Activated CD8-positive, alpha-beta memory T cell treated with anti-CD3 and anti-CD28 coated beads for 24 hours (primary cell): ENCODE measurements at places on chromosomes 3 and 15.

- DNase-seq = no peak
Observed at GRCh38 chr3:59321881-59322540, 272.2 kb upstream of the CFAP20DC start.

- DNase-seq = no peak
Observed at GRCh38 chr3:141248064-141248463, 16.4 kb downstream of the PXYLP1 start.

DNA sequence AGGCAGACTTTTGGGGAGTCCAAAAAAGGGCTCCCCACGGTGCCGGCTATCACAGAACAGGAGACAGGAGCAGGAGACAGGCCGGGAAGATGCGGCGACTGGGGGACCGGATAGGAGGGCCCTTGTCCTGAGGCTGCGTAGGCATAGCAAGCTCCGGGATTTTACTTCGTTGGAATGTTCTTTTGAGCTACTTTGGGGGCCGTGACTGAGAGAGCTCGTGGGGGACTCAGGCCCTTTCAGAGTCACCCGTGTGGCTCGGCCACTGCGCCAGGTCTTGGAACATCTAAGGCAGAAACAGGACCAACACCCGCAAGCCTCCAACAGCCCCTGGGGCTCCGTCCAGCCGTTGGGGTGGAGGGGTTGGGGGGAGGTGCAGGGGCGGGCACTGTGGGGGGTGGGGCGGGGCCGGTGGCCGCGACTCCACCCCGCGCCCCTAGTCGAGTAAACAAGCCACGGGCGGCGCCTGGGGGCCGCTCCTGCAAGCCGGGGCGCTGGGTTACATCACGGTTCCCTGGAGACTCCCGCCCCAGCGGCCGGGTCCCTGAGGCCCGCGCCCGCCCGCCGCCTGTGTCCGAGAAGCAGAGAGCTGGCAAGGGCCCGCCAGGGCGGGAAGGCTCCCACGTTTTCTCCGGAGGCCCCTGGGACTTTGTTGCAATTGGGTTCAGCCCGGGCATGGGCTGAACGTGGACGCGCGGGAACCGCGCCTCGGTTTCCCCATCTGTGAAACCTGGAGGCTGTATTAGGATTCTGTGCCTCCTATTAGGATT, 23.3 kb upstream of the C15orf39 start:
- no peak for DNase-seq

DNA sequence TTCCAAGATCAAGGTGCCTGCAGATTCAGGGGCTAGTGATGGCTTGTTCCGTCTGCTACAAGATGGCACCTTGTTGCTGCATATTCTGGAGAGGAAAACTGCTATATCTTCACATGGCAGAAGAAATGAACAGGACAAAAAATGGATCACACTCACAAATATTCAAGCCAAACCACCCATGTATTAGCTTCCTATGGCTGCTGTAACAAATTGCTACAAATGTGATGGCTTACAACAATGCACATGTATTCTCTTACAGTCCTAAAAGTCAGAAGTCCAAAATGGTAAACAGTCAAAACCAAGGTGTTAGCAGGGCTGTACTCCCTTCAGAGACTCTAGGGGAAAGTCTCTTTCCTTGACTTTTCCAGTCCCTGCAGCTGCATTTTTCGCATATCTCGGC, 55.8 kb downstream of the TRIM42 start:
- no peak for DNase-seq

- DNase-seq = no peak
Observed at GRCh38 chr3:13484851-13485590, 4.9 kb downstream of the HDAC11 start.

DNA sequence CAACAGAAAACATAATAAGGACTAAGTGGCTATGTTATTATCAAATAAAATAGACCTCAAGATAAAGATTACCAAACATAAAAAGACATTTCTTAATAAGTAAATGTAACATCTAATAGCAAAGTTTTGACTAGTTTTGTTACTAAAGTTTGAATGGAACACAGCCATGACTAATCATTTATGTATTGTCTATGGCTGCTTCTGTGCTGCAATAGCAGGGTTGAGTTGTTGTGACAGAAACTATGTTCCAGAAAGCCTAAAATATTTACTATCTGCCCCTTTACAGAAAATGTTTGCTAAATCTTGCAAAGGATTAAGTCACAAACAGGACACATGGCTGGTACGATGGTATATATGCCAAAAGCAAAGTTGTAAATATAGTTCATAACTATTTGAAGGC, 37.9 kb upstream of the MYH15 start:
- DNase-seq = no peak

- DNase-seq = peak; percentile 56
Observed at GRCh38 chr3:129313415-129313664, 34.7 kb downstream of the HMCES start.

DNA sequence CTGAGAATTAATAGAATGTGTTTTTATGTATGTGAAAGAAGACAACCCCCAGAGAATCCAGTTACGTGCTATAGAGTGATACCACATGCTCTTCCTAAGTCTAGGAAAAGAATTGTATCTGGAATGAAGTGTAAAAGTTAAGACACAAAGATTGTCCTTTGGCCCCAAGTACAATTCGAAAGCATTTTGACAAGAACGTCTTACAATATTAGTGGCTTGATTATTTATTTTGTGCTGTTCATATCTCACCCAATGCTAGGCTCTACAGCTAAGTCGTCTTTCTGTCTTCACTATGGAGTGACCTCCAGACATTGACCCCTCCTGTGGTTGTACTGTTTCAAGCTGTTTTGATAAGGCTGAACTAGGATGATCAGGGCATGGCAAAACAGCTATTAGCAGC, 345.7 kb upstream of the C2CD4B start:
- DNase-seq = no peak

GRCh38 chr3:28547677-28548076, 199.1 kb upstream of the AZI2 start:
- no peak for DNase-seq

- DNase-seq = no peak
Observed at GRCh38 chr3:123374016-123374415, 74.9 kb downstream of the ADCY5 start.

DNA sequence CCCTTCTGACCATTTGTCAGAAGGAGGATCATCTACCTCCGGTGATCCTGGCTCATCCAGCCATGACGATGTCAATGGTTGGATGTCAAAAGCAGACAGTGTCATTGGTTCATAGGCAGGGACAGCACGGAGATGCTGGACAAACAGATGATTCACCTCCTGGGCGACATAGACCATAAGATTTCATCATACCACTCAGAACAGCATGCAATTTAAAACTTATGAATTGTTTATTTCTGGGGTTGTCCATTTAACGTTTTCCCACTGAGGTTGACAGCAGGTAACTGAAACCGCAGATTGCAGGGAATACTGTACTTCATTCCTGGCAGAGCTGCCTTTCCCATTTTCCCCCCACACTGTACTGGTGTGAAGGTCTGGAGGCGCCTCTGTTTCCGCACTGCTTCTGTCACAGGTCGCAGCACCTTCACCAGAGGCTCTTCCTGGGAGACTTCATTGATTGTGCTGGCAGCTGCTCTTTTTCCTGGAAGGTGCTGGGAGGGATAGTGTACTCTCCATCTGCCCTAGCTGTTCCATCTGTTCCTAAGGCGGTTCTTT, 32.5 kb upstream of the TMOD3 start:
- no peak for DNase-seq

DNA sequence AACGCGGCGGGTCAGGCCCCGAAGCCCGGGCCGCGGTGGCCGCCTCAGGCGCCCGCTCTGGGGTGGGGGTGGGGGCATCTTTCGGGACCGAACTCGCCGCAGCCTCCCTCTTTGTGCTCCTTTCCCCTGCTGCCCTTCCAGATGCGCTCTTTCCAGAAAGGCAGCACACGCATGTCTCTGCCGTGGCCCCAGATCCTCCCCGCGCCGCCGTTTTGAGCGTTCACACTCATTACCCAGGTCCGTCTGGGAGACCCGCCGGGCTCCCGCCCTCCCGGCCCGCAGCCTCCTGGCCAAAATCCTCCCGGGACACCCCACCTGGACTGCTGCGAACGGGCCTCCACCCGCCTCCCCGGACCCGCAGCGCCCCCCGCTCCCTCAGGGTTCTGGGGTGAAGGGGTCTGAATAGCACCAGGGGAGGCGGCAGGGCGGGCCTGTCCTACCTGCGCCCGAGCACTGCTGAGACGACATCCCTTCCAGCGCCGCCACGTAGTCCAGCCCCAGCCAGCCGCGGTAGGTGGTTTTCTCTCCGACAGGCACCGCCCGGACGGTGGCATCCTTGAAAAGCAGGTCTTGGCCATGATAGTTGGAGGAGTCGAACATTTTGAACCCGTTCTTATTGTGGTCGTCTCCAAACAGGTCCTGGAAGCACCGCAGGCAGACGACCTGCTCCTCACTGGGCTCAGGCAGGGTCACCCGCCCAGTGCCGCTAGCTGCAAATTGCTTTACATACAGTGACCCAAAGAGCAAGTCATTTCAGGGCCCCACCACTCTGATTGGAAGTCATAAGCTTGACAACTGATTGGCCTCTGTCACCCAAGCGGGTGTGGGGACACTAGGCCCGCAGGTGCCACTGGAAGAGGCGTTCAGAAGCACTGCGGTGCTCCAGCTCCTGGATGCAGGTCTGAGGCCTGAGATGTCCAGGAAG, 25.9 kb downstream of the MELTF start:
- DNase-seq = peak; percentile 79

DNA sequence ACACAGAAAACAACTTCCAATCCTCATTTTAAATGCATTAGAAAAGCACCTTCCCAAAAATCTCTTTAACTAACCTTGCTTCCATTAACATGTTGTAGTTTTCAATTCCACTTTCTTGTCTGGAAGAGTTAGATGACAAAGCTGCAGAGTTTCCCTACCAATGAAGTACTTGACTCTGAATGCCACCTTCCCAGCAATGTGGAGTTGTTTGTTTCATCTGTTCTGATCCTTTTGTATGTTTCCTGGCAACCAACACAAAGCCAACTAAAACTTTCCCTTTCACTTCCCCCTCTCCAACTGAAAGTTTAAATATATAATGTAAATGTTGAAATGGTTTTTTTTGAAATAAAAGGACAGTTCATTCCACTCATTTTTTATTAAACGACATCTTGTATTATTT, at the start of gene WDR49:
Gene WDR49, minus strand, starts transcription at position 183 of the 400 bp plus-strand sequence. CDS start 517 bp downstream, outside the sequence.
- no peak for DNase-seq

DNA sequence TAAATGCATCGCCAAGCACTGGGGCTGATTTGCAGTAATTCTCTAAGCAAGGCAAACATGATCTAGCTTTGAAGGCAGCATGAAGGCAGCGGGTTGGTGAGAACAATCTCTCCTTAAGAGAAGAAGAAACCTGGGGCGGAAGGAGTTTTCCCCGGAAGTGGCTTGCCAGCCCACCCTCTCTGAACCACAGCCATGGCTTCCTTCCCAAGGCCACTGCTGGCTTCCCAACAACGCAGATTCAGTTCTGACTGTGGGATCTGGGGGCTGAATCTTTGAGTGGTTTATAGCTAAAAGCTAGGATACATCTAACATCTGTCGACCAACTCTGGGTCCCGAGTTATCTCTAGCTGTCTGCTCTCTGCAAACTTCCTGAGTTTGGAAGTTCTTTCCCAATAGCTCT, 4.3 kb upstream of the CPN2 start:
- no peak for DNase-seq

DNA sequence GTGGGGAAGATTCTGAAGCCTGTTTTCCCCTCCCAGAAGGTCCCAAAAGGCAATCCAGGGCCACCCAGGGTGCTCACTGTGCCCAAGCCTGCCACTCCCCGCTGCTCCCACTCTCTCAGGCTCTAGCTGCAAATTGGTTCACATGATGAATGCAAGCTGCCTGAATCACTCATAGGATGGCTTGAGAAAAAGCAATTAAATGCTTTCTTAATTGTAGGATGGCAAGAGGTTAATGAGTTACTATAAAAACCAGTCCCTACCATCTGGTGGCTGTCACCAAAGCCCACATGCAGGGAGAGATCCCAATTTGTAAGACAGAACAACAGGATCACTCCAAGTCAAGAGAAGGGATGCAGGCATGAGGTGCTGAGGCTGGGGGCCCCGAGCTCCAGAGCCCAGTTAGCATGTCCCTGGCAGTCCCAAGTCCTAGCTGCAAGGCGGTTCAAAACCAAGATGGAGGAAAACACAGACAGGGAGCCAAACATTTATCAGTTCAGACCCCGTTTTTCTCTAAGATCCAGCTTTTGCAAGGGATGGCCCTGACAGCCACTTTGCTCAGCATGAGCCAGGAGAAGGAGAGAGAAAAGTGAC, 207.1 kb downstream of the UACA start:
- DNase-seq = peak; percentile 62

GRCh38 chr3:152127058-152127457, 141.7 kb upstream of the MBNL1 start:
- no peak for DNase-seq

DNA sequence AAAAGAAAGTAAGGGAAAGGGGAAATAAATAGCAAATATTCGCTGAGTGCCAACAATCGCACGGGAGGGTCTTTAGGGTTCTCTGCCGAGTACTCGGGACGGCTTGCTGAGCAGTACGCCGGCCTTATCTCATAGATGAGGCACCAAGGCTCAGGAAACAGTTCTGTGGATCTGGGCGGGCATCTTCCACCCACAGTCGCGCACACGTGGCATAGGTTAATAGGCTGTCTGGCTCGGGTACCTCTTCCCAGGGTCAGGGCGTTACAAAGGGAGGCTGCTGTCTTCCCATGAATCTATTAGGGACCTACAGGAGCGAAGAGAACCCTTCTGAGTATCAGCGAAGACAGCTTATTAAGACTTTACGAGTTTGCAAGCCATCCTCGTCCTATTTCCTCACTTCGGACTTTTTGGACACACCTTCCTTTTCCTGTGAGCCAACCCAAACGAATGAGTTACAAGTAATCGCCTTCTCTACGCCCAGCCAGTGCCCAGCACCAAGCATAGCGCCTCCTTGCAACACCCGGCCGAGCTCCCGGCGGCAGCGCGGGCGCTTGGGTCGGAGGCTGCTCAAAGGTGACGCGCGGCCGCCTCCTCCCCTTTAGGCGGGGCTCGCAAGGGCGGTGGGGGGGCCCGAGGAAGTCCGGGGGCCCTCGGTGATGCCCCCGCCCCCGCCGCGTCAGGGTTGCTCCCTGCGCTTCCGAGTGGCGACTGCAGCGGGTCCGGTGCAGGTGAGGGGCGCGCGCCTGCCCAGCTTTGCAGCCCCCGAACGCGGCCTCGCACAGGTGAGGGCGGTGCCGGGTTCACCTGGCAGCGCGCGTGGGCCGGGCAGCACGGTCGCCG, at the start of gene MCTP2:
Gene MCTP2, plus strand, starts transcription at position 679 of the 840 bp plus-strand sequence. CDS start 66,705 bp downstream, outside the sequence.
- peak; percentile 92 for DNase-seq

DNA sequence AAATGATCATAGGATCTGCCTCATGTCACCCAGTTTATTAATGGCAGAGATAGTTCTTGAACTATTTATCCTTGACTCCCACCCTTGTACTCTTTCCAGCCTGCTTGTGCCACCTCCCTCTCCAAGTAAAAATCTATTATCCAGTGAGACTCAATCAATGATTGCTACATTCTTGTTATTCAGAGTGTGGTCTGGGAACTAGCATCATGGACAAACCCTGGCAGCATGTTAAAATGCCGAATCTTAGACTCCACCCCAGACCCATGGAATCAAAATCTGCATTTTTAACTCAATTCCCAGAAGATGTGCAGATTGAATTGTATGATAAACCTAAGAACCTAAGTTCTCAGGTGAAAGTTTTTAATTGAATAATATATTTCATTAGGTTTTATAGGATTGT, 34.7 kb upstream of the PYDC2 start:
- no peak for DNase-seq

- DNase-seq = no peak
Observed at GRCh38 chr3:170848292-170848917, 21.6 kb downstream of the RPL22L1 start.
